Left colon (tissue), 2 donors: ENCODE measurements at places on chromosomes 6 and 20. TPM values are rescaled to one million over a fixed set of nuclear protein-coding genes. Genes with fewer than 3 reads are reported as not detected.

DNA sequence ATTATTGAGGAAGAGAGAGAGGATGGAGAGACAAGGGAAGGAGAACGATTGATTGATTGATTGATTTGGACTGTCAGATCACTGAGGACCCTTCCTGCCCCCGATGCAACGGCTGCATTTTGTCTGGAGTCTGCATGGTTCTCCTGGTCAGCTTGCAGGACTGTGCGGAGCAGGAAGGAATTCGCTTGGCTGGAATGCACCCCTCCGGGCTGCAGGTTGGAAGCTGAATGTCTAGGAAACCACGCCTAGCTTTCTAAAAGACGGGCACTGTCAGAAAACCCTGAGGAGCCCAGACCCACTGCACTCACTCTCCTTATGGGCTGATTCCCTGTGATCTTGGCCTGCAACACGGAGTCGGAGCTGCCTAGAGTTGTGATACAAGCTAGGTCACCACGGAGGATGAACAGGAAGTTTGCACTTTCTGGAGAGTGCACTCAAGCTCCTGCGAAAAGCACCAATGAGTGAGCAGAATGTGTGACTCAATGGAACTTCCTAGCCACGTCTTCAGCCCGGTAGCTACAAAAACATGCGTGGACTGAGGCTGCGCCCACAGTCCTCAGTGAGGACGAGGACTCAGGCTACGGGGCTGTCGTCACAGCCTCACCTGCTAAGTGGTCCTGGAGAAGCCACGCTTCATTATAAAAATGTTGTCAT, 14.4 kb downstream of the DACT2 start:
- DNase-seq = no peak

DNA sequence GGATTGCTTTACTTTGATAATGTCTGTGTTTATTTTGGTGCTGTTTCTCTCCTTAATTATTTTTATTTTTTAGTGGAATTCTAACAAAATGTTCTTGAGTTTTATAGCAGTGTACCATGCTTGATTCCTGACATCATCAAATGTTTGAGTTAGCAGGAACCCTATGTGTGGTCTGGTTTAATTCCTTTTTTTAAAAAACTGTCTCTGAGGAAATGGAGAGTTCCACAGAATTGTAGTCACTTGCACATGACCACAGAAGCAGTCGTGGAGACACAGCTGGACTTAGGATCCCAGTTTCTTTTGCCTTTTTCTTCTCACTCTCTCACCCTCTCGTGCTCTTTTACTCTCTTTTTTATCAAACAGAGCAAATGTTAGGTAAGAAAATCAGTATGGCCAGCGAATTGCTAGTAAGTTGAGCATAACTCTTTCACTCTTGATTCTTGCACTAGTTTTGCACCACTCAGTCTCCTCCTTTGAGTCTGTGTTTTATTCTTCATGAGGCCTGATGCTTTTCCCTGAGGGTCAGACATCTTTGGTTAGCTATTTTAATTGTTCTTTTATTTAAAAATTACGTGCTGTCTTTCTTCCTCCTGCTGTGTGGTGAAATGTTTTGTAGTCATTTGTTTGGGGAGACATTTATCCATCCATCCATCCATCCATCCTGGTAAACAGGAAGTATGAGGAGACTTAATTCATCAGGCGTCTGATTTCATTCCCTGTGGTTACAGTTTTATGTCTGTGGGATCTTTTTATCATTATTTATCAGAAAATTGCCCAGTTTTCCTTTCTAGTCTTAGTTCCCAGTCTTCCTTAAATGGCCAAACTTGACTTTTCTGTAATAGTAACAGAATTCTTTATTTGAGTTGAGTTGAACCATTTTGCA, 83.0 kb downstream of the SCAF8 start:
- no peak for DNase-seq

UBE2C gene
- 6.8 TPM for total RNA-seq

DNA sequence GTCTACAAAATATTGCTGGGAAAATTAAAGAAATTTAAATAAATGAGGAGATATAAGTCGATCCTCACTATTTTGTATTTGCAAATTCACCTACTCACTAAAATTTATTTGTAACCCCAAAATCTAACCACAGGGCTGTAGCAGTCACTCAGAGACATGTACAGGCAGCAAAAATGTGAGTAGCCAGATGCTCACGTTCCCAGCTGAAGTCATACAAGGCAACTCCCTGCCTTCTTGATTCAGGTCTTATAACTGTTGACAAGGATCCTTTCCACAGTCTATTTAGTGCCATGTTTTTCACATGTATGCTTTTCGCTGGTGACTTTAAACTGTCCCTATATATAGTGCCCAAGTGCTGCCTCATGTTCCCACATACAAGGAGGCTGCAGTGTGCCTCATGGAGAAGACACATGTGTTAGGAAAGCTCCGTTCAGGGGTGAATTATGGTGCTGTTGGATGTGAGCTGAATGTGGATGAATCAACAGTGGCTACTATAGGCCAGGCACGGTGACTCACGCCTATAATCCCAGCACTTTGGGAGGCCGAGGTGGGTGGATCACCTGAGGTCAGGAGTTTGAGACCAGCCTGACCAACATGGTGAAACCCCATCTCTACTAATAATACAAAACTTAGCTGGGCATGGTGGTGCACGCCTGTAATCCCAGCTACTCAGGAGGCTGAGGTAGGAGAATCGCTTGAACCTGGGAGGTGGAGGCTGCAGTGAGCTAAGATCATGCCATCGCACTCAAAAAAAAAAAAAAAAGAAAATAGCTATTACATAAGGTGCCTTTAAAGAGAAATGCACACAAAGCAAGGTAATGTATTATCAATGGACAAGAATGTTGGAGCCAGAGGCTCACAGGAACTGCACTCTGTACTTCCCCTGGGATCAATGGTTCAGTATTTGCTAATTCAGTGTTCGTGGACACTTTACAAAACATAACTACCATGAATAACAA, 55.3 kb downstream of the STK35 start:
- no peak for DNase-seq

MEP1A gene
- 412 TPM for total RNA-seq
